ENCODE measurements at places on chromosomes 7 and 10.

- no peak for DNase-seq
Observed at GRCh38 chr7:56181010-56181409, 64.8 kb upstream of the NUPR2 start.

GRCh38 chr10:133438711-133439273 lies 14.4 kb upstream of the SPRN start:
- DNase-seq = no peak

DNA sequence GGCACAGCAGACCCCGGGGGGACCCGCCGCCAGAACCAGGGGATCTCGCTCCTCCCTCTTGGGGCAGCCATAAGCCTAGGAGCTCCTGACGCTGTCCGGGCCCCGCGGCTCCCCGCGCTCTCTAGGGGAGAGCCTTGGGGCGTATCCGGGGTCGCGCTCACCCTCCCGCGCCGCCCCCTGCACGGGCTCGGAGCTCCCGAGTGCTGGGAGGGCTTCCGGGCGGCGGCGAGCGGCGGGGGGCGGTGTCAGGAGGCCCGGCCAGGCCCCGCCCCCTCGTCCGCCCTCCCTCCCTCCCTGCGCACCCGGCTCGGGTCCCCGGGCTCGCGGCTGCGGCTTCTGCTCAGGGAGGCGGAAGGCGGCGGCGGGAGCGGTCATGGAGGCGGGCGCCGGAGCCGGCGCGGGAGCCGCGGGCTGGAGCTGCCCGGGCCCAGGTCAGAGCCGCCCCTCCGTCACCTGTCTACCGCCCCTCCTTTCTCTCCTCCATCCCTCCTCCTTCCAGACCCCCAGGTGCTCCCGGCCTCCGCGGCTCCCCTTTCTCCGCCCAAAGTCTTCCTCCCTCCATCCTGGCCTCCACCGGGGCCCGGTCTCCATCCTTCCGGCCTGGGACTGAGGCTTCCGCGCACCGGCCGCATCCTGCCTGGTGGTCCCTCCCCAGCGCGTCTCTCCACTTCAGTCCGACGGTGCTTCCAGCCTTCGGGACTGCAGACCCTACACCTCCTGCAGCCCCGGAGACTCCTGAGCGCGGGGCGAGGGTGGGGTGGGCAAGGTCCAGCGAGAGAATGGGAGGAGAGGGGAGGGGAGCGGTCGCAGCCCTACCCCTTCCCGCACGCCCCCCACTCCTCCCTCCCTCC lies at the start of gene CCDC136:
Gene CCDC136, plus strand, starts transcription at position 848 of the 851 bp plus-strand sequence. CDS start 444 bp downstream, outside the sequence.
- DNase-seq = peak; percentile 38

- no peak for DNase-seq
Observed at GRCh38 chr7:118243695-118244094, 19.2 kb downstream of the ANKRD7 start.

- no peak for DNase-seq
Observed at GRCh38 chr7:1220977-1221745, 11.5 kb upstream of the UNCX start.

DNA sequence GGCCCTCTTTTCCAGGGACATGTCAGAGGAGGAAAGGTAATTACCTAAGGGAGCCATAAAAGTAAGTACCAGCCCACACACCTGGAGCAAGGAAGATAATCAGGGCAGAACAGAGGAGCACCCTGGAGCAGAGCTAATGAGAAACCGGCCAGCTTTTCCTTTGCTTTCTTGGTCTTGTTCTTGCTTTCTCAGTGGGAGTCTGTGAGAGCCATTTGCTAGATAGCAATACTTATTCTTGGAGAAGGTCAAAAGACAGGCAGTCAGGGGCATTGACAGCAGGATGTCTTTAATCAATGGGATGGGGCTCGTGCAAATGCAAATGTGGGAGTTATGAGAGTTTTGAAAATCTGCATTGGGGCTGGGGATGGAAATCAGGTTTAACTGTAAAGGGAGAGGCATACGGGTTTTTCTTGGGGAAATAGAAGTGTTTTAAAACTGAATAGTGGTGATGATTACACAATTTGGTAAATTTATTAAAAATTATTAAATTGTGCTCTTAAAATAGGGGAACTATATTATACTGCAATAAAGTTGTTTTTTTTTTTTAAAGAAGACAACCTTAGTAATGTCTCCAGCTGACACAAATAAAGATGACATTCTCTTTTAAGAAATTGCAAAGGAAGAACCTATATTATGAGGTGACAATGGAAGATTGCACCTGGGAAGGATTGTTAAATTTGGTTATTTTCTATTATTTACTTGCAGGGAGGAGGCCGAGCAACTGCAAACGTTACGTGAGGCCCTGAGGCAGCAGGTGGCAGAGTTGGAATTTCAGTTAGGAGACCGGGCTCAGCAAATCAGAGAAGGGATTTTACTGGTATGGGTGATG lies 35.6 kb upstream of the PPP1R17 start:
- DNase-seq = no peak

DNA sequence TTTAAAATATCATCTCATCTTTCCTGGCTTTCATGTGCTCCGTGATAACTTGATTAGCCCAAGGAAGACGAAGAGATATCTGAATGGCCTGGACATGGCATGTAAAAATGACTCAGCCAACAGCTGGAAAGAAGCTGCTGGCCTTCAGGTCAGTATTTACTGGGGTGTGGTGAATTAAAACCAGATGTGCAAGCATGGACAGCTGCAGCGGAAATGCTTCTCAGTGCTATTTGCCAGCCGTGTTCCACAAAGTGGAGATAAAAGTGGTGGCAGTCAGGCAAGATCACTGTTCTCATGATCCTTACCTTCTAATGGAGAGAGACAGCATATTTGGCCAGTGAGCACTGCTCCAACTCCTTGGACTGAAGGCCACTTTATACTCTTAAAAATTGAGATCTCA lies 203.1 kb upstream of the VSTM2A start:
- no peak for DNase-seq

GRCh38 chr10:126902157-126902556 lies 3.1 kb upstream of the DOCK1 start:
- DNase-seq = no peak

DNA sequence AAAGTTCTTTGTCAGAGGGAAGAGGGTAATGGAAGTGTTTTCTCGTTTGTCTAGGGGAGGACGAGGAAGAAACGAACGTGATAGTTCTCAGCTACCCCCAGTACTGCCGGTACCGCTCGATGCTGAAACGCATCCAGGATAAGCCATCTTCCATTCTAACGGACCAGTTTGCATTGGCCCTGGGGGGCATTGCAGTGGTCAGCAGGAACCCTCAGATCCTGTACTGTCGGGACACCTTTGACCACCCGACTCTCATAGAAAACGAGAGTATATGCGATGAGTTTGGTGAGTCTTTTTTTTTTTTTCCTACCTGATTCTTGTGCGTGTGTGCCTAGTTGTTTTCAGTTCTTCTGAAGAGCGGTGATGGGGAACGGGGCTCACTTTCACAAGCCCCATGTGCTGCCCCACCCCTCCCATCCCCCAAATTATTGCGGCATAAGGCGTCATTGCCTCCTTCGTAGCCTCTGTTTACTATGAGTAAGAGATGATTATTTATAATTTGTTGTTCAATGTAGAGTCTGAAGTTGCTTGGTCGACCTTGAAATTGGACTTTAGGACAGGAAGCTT lies 98.6 kb downstream of the ARID5B start:
- DNase-seq = no peak

GRCh38 chr7:2202901-2203765 lies 29.6 kb downstream of the MAD1L1 start:
- DNase-seq = no peak

DNA sequence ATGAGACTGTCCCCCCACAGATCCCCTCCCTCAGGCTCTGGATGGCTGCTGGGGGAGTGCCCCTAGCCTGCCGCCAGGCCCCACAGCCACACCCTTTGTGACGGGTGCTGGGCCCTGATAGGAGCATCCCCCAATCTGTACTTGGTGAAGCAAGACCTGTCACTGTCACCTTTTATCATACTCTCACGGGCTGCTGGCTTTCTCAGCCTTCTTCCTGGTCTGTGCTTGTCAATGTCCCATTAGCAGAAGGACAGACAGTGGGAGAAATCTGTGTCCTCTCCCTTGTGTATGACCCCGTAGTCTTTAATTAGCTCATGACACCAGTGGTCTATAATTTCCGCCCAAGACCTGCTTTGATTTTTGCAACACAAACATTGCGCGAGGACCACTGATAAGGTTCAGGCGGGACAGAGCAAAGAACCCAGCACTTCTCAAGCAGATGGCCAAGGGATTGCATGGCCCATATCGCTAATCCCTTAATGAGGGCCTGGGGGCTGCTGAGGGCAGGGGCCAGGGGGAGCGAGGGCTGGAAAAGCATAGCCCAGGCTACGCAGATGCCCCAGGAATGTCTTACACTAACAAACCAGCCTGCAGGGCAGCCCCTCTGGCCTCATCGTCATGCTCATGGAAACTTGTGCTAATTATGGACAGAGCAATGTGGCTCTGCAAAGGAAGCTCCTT lies 127.8 kb downstream of the PTPN20 start:
- no peak for DNase-seq

- DNase-seq = no peak
Observed at GRCh38 chr7:75715864-75716263, 22.9 kb downstream of the HIP1 start.

GRCh38 chr10:33067917-33068316 lies 109.9 kb upstream of the ITGB1 start:
- peak; percentile 3 for DNase-seq

DNA sequence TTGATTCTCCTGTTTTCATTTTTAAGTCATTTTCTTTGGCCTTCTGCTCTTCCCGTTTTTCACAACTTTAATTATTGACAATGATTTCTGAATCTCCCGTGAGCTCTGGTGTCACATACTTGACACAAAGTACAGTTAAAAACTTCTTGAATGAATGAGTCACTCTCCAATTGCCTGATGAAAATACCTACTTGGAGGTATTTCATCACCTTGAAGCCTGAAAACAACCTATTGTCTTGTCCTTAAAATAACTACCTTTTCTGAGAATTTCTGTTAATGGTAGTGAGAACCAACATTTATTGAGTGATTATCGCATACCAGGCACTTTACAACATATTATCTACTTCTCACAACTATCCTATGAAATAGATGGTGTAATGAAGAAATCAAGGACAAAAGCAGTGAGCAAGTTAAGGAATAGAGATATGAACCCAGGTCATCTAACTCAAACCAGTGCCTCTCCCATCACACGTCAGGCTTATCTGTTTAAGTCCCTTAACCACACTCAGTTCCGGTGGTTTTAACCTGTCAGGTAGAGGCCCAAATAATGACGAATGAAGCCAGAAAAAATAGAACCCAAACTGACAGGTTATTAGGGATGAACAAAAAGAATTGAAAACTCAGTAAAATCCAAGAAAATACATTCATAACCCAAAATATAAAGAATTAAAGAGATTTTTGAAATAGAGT lies 11.6 kb downstream of the BET1 start:
- DNase-seq = no peak

- peak; percentile 71 for DNase-seq
Observed at GRCh38 chr7:25389489-25390106, 161.3 kb upstream of the NPVF start.

DNA sequence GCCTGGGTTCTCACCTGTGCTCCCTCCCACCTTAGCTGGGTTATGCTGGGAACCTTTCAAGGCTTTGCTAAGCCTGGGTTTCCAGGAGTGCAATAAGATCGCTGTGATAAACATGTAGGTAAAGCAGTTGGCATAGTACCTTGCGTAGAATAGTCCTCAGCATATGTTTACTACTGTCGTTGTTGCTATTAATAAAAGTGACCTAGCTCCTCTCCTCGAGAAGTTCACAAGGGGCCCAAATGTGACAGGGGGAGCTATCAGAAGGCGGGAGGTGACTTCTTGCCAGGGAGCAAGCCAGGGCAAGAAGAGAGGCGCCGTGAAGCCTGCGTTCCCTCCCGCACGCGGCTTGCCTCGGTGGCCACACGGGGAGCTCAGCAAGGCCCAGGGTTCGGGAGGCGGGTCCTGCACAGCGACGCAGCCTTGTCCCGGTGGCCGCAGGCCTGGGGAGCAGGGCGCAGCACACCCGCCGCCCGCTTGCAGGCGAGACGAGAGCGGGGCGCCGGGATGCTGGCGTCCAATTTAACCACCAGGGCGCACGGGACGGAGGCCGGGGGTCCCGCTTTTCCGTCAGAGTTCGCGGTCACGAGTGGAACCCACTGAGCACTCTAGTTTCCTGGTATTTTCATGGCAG lies 106.2 kb downstream of the SNX10 start:
- DNase-seq = peak; percentile 66

DNA sequence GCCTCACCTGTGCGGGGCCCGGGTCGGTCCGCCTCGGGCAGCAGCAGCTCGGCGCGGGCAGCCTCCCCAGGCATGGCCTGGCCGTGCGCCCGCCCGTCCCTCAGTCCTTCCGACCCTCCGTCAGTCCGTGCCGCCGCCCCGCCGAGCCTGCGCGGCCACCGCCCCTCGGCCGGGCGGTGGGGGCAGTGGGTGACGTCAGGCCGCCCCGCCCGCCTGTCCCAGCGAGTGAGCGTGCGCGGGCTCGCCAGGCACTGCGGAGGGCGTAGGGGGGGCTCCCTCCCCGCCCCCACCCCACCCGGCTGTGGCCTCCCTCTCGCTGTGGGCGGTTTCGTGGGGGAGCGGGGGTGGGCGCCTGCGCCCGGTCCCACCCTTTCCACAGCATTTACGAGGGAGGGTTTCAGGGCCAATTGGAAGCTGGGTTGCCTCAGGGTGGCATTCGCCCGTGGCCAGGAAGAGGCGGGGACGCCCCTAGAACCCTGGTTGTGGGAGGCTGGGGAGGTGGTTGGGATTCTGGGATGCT lies at the start of gene NACAD:
Gene NACAD, minus strand, starts transcription at position 149 of the 520 bp plus-strand sequence. Its CDS starts 75 bp downstream, at position 74.
- peak; percentile 93 for DNase-seq

DNA sequence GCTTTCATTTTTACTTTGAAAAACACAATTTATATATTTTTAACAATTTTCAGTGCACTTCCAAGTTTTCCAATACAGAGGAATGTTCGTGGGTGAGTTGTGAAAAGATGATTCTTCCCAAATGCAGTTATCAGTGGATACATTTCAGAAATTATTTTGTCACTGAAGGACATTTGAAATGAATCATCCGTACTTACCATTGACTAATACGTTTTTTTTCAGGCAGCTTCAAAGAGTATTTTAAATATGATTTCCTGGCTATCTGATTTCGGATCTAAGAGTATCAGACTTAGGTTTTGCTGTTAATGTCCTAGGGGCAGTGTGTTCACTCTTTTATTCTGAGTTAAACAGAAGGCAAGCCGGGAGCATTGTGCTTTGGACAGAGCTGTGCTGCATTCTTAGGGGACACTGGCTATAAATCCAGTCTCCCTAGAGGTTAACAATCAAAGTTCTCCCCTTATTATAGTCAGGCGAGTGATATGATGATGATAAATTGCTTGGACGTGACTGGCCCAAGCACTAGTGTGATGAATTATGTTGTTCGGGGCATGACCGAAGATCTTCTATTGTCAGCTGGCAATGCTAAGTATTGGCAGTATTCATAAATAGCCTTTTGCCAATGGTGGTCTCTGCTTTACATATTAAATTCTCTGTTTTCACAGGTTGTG lies 4.5 kb downstream of the PTER start:
- no peak for DNase-seq

GRCh38 chr7:134329614-134330346 lies 13.1 kb upstream of the SLC35B4 start:
- no peak for DNase-seq

DNA sequence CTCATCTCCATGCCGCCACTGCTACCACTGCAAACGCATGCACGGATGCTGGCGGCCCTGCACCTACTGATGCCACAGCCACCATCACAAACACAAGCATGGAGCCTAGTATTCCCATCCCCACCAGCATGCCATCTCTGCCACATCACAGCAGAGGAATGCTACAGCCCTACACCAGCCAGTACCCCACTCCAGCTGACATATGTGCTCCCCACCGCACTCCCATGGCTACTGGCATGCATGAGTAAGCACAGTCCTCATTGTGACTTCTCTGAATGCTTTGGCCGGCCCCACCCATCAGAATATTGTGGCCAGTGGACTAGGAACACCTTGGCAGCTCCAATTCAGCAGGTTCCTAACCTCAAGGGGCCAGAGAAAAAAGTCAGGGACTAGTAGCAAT lies 705.5 kb downstream of the POM121L12 start:
- DNase-seq = no peak

Data from midbrain (tissue), 1 donor.